Right hindlimb (tissue), 1 donor: ENCODE measurements at places on chromosomes 2 and 18.
A peak's percentile ranks its signal among the peaks of the same experiment; 100 is the strongest.

DNA sequence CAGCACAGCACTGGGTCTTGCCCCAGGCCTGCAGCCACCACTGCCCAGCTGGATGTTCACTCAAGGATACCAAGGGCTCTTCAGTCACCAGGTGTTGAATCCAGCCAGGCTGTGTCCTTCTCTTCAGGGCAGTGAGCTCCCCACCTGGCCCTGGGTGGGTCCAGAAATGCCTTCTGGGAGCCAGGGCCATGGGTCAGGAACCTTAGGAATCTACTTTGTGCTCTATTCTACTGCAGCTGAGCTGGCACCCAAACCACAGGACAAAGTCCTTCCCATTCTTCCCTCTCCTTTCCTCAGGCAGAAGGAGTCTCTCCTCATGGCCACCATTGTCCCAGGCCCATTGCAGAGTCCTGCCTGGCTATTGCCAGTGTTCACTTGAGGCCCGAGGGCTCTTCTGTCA is 13.0 kb downstream of the STRADB start:
- no peak for DNase-seq

DNA sequence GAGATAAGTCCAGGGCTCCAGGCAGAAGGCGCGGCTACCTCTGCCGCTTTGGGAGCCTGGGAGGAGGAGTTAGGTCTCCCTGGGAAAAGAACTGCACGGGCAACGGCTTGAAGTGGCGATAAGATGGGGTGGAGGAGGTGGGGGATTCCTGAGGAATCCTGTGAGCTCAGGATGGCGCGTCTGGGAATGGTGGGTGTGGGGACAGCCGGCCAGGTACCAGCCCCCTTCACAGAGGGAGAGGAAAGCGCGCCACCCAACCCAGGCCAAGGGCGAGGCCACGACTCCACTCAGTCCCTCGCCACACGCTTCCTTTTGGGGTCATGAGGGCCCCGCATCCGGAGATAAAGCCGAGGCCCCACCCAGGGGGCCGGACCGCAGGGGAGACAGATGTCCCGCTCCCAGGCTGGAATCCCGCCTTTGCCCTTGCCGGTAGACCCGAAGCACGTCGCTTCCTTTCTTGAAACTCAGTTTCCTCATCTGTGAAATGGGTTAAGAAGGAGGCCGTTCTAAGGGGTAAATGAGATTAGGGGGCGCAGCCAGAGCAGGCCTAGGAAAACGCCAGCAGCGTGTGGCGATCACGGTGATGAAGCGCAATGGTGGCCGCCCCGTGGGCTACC is 1.7 kb upstream of the CTDSP1 start:
- DNase-seq: peak; percentile 69

DNA sequence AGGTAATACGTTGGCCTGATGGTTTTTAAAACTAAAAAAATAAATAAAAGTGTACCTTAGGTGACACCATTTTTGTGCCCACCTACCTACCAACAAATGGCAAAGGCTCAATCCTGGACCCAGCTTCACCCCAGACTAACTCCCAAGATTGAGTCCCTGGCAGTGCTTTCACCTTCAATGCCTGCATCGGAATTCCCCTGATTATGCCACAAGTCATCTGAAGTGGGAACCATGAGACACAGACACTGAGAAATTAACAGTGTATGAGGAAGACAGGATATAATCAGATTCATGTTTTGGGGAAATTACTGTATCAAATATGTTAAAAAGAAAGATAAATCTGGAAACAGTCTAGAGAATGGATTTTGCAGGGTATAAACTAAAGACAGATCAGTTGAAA is 41.6 kb downstream of the ZBTB14 start:
- no peak for DNase-seq

DNA sequence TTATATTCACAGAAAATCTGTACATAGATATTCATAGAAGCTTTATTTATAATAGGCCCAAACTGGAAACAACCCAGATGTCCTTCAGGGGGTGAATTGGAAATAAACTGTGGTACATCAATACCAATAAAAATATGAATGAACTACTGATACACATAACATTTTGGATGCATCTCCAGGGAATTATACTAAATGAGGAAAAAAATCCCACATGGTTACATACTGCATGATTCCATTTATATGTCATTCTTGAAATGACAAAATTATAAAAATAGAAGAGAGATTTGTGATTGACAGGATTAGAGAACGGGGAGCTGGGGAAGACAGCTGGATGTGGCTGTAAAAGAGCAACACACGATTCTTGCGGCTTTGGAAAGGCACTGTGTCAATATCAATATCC is 435.0 kb downstream of the TMEM182 start:
- DNase-seq: no peak

GRCh38 chr18:23503963-23504344 is 643 bp downstream of the RMC1 start:
- DNase-seq: no peak

- DNase-seq: no peak
Observed at GRCh38 chr2:26492749-26493515, 15.0 kb upstream of the OTOF start.

DNA sequence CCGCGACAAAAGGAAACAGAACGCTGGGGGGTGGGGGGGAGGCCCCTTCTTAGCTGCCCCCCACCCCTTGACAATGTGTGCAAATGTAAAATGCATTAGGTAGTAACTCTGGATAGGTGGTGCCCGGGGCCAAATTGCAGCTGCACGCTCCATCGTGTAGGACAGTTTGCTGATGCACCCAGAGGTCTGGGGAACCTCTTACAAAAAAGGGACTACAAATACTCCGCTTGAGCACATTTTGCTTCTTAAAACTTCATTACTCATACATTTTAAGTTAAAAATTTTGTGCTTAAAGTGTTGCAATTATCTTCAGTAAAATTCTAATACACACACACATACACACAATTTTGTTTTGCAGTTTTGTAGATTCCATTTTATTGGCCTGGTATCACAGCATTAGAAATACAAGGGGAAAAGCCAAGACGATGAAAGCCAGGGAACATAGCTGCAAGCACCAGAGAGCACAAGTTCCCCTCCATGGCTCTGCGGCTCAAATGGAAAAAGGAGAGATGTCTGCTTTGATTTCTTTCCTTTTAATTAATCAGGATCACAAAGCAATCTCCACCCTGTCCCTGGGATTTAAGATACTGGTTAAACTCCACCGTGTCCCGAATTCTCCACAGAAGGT is 582.1 kb downstream of the ZEB2 start:
- DNase-seq: no peak

- peak; percentile 41 for DNase-seq
Observed at GRCh38 chr18:57210107-57210715, 63.3 kb downstream of the BOD1L2 start.

DNA sequence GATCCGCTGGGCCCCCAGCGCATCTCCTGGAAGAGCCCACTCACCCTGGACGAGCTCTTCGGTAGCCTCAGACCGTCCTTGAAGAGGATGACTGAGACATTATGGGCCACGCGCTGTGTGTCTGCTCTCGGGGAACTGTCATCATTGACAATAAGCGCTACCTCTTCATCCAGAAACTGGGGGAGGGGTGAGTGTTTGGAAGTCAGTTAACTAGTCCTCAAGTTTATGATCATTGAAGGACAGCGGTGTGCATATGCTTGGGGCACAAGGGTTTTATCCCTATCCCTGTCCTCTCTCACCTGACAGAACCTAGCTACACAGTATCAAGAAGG is 586 bp downstream of the STK16 start:
- DNase-seq: no peak

DNA sequence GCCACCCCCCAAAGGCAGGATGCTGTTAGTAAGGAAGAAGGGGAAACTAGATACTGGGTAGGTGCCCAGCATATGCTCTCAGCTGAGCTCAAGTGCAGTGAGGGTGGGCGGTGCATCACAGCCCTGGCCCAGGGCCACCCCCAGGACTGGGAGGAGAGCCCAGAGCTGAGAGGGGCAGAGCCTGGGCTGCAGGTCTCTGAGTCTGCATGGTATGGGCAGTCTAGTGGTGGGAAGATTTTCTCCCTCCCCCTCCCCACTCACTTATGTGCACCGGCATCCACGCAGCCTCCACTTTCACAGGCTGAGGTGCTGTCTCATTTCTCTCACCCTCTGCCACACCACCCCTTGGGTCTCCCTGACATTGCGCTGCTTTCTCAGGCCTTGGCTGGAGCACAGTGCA is 48.5 kb upstream of the CAB39 start:
- peak; percentile 70 for DNase-seq

DNA sequence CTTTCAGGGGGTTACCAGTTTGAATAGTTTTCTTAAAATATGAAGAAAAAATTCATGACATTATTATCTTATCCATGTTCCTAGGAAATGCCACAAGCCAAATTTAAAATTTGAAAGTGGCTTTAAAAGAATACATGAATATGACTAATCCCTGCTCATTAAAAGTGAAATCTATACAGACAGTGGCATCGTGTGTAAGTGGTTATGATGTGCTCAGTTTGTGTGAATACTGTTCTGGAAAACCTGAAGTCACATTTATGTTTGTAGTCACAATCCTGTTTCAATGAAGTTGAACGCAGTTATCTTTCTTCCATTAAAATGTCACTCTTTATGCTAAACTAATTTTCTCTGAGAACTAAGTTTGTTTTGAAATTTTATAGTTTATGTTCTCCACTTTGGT is 75.8 kb downstream of the GORASP2 start:
- no peak for DNase-seq

GRCh38 chr18:13395577-13395976 is 177.0 kb downstream of the LDLRAD4 start:
- no peak for DNase-seq
